ENCODE measurements at places on chromosomes 11 and 22.
A peak's percentile ranks its signal among the peaks of the same experiment; 100 is the strongest.

DNA sequence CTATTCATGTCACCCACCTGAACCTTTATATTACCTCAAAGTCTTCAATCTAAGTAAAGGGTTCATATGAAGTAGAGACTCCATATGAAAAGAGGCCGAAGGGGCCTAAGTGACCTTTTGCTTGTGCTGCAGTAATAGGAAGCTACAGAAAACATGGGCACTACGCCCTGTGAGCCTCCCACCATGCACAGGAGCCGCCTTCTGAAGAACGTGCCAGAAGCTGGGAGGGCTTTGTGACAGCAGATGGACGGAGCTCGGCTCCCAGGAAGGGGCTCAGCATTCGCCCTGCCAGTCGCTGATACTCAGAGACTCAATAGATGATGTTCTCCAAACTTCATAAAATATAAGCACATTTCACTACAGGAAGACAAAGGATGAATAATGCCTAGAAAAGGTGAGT is 21.2 kb downstream of the DEAF1 start:
- no peak for DNase-seq

GRCh38 chr11:44235765-44236201 is 74.2 kb downstream of the ALX4 start:
- no peak for DNase-seq

DNA sequence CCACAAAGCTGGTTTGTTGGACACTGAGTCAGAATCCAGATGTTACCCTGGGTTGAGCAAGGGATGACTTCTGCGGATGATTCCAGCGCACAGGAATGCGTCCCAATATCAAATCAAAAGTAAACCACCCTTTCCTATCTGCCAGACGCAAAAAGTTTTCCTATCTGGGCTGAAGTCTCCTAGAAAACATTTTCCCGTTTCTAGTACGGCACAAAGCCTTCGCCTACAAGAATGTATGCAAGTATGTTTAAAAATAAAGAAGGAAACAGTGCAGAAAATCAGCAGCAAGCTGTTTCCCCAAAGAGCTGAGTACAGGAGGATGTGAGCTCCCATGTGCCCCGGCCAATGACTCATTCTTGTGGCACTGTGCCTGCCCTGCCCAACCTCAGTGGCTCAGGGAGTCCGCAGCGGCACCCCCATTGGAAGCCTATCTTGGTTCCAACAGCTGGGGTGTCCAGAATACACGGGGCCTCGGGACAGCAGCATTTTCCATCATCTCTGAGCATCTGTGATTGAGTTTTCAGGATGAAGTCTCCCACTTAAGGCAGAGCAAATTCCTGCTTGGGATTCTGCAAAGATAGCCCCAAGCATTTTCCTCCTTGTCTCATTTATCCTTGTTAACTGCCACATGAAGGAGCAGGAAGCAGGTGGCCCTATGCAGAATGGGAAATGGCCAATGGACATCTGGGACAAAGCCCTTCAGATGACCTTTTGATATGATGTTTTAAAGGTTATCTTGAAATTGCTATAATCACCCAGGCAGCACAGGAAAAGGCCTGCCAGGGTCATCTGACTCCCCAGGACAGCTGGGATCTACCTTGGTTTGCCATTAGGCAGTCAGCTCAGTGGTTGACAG is 17.5 kb downstream of the KCNJ5 start:
- no peak for DNase-seq

- DNase-seq = no peak
Measured at GRCh38 chr22:25166266-25167040, 33.2 kb upstream of the CRYBB3 start.

DNA sequence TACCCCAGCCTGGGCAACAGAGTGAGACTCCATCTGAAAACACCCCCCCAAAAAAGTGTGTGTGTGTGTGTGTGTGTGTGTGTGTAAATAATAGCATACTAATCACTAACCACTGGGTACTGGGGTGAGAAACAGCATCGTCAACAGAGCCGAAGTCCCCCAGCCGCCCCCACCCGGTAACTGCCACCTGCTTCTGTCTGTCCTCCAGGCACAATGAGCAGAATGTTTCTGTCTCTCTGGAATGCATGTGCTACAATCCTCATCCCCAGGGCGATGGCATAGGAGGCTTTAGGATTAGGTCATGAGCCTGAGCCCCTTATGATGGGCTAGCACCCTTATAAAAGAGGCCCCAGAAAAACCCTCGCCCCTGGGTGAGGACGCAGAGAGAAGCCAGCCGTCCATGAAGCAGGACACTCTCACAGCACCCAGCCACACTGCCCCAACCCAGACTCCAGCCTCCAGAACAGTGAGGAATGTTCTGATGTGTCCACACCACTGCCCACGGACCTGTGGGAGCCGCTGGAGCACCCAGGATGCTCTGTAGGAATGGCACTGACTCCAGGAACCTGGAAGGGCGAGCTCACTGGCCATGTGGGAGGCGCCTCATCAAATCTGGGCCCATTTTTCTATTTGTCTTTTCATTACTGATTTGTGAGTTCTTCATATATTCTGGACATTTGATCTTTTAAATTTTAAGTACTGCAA is 9.9 kb downstream of the TTLL8 start:
- no peak for DNase-seq

- no peak for DNase-seq
Measured at GRCh38 chr22:21652547-21653545, 10.7 kb downstream of the SDF2L1 start.

DNA sequence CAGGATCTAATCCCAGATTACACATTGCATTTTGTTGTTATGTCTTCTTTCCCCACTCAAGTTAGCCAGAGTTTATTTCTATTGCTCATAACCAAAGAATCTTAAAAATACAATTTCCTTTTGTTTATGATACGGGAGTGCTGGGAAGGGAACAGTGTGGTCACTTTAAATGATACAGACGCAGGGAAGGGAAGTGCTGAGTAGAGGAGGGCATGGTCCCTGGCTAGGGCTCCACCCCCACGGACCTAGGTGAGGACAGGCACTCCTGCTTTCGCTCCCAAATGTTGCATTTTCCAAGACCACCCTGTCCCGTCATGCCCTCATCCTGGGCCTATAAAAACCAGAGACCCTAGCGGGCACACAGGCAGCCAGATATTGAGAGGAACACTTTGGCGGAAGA is 30.6 kb upstream of the NARS2 start:
- no peak for DNase-seq

- DNase-seq = no peak
Measured at GRCh38 chr11:58731819-58732218, at the start of gene GLYAT. Gene GLYAT, minus strand, starts transcription at chr11:58731943. Its CDS starts 7,447 bp downstream, at chr11:58724496.

GRCh38 chr11:78829146-78829545 is 254.5 kb upstream of the NARS2 start:
- no peak for DNase-seq

DNA sequence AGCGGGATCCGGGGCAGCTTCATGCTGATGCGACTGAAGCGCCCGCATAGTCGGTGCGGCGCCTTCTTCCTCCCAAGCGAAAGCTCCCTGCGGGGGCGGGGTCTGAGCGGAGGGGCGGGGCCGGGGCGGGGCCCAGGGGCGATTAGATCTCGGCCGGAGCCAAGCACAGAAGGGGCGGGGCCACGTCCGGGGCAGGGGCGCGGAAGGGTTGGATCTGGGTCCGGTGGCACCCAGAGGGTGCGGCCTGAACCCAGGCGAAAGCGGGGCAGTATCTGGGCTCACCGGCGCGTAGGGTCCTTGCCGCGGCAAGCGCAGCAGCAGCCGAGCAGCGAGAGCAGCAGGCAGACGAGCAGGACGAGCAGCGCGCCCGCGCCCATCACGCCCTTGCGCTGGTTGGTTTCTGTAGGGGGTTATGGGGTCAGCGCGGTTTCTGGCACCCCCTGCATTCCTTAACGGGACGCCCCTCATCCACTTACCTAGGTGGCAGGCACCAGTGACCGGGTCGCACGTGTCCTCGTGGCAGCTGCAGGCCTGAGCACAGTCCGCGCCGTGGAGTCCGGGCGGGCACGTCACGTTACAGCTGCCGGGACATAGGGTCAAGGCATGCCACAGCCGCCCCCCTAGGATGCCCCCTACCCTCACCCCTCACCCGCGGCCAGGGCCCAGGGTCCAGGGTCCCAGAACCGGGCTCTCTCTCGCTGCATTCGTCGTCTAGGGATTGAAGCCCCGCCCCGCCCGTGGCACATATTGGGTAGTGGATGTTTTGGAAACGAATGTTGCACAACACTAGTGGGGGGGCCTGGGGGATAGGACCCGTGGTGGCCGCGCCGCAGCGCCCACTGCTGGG is 8.1 kb downstream of the SCARF2 start:
- DNase-seq = peak; percentile 68

- DNase-seq = no peak
Measured at GRCh38 chr11:94171693-94172440, 43.2 kb downstream of the PANX1 start.

DNA sequence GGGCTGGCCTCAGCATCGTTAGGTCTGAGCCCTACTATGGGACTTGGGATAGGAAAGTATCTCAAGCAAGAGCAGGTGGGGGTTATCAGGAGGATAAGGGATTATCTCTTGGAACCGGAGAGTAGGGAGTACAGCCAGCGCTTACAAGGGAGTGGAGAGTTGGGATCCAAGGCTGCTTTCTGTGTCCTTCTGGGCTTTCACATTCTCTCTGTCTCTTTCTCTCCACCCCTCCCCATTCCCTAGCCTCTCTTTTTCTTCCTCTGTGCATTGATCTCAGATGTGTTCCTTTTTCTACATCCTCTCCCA is 170.2 kb downstream of the BUD13 start:
- no peak for DNase-seq

- no peak for DNase-seq
Measured at GRCh38 chr22:46172522-46173110, 22.3 kb downstream of the PPARA start.

GRCh38 chr22:37428649-37429586 is 1.6 kb upstream of the ELFN2 start:
- DNase-seq = peak; percentile 25

DNA sequence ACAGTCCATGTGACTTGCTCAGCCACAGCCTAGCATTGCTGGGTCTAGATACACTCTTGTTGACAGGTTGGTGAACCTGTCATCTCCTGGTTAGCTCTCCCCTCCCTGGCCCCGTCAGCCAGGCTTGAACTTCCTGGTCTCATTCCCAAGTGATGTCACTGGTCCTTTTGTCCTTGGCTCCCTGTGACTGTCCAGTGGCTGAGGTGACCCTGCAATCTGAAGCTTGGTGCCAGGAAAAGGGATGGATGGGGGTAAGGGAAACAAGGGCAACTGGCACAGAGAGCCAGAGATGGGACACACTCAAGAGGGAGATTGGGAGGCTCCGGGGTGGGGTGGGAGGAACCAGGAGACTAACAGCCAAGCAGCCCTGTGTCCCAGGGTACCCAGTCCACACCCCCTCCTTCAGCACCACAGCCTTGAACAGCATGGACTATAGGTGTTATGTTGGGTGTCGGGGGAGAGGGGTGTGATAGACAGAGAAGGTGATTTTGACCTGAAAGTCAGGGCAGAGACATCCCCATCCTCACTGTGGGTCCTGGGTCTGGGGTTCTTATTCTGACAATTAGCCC is 63.8 kb upstream of the THY1 start:
- no peak for DNase-seq

DNA sequence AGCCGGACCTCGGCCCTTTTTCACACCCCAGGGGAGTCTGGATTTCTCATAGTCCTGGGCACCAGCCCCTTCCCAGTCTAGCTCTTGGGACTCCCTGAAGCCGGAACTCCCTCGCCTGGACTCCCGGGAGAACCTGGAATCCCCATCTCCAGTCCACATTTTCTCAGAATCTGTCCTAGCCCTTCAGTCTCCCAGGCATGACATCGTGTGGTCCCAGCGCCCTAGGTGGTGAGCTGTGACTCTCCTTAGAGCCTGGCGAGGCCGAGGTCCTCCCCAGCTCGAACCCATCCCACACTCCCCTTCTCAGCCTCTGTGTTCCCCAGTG is 673 bp upstream of the DUSP18 start:
- no peak for DNase-seq

- no peak for DNase-seq
Measured at GRCh38 chr11:122776546-122776945, 61.8 kb upstream of the CRTAM start.

GRCh38 chr11:35937700-35938099 is 6.2 kb upstream of the LDLRAD3 start:
- DNase-seq = no peak

DNA sequence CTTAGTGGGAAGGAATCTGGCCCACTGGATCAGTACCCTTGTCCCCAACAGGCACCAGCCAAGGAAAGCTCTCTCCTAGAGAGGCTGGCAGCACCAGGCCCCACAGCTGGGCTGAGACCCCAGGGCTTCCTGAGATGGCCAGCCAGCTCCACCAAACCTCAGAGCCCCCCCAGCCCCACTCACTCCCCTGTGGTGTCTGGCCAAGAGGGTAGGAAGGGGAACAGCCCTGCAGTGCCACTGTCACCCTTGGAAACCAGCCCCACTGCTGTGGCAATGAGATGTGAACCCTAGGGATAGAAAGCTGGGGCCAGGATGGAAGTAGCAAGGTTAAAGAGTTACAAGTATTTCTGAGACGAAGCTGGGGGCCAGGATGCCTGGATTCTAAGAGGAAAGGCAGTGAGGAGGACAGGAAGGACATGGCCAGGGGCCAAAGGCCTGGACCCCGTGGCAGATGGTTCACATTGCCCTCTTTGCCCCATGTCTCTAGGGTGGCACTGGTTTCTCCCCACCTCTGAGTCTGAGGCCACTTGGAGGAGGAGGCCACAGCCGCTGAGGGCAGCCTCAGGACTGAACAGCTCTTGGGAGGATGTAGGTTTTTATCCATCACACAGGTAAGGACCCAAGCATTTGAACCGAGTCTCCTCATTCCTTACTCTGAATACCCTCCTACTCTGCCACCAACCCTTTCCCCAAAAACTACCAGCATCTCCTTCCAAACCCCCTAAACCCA is 28.8 kb downstream of the NRXN2 start:
- no peak for DNase-seq
